ENCODE measurements at places on chromosomes 2 and 18. TPM values are rescaled to one million over a fixed set of nuclear protein-coding genes. Genes with fewer than 3 reads are reported as not detected.

SERPINB12 gene
- not detected for total RNA-seq

UGT1A5 gene
- total RNA-seq: not detected

MBD2 gene
- total RNA-seq: 12.5 TPM

UPP2 gene
- not detected for total RNA-seq

SERPINB8 gene
- total RNA-seq: 1.0 TPM

MORN2 gene
- total RNA-seq: 12.0 TPM

THOC1 gene
- 59.5 TPM for total RNA-seq

CNTNAP5 gene
- total RNA-seq: not detected

PIEZO2 gene
- total RNA-seq: 41.2 TPM

MPP4 gene
- under 0.01 TPM for total RNA-seq

ZNF385B gene
- total RNA-seq: 1.0 TPM

ANXA4 gene
- total RNA-seq: 18.8 TPM

SERPINB4 gene
- total RNA-seq: not detected

PAX8 gene
- not detected for total RNA-seq

TUBB8B gene
- not detected for total RNA-seq

PKDCC gene
- 89.2 TPM for total RNA-seq

HOXD10 gene
- total RNA-seq: 0.52 TPM

CCDC195 gene
- total RNA-seq: not detected
